ENCODE measurements at places on chromosomes 13 and 19.

- no peak for DNase-seq
Measured at GRCh38 chr13:113646376-113646775, 11.6 kb downstream of the ATP4B start.

DNA sequence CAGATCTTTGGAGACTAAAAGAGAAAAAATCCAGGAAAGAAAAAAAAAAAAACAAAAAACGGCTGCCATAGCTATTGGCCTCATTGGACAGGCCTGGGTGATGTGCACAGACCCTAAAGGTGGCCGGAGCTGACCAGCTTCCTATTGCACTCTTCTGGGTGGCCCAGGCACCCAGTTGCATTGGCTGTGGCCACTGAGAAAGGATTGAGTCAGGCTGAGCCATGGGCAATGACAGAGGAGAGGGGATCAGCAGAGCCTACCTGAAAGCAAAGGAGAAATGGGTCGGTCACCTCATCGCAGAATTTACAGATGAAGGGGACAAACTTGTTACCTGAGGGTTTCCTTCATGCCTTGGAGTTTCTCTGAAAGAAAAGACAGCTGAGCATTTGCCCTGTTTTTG is 17.3 kb downstream of the HMGB1 start:
- no peak for DNase-seq

DNA sequence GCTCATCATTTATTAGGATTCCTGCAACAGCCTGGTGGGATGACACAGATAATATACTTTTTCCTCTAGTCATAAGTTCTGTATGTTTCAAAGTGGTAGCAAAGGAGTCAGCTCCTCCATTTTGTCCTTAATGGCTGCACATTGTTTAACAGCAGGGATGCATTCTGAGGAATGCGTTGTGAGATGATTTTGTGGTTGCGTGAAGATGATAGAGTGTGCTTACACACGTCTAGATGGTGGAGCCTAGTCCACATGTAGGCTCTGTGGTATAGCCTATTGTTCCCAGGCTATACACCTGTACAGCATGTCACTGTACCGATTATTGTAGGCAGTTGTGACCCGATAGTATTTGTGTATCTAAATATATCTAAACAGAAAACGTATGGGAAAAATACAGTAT is 4.6 kb downstream of the SMARCA4 start:
- DNase-seq: no peak

GRCh38 chr13:36736119-36736726 is 62.4 kb downstream of the SERTM1 start:
- DNase-seq: peak; percentile 4

DNA sequence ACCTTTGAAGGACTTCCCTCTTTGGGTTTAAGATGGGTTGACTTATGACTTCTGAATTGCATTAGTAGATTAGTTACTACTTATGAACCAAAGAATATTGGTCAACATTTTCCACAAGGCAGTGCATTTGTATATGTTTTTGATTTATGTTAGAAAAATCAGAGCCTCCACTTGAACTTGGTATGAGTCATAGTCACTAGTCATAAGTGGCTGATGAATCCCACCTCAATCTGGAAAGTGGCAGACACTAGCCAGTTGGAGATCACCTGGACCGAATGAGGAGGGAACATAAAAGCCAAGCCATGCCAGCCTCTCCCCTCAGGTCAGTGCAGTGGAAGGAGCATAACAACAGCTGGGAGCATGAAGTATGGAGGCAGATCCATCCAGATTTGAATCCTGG is 39.3 kb upstream of the SPART start:
- DNase-seq: no peak
